ENCODE measurements at places on chromosomes 7 and 10. TPM values are rescaled to one million over a fixed set of nuclear protein-coding genes. Genes with fewer than 3 reads are reported as not detected.

PVRIG gene
- 0.89 TPM for total RNA-seq

IFIT1B gene
- not detected for total RNA-seq

C10orf62 gene
- 4.1 TPM for total RNA-seq

OR6V1 gene
- not detected for total RNA-seq

- no peak for DNase-seq
- H3K4me3 ChIP-seq: no peak overlapping the region
- H3K36me3 ChIP-seq: no peaks in the 10 kb centered on the region
- H3K27me3 ChIP-seq: no peaks in the 10 kb centered on the region
- no peak overlapping the region for H3K27ac ChIP-seq
Observed at GRCh38 chr7:13793926-13794325, 195.5 kb downstream of the ETV1 start.

DNA sequence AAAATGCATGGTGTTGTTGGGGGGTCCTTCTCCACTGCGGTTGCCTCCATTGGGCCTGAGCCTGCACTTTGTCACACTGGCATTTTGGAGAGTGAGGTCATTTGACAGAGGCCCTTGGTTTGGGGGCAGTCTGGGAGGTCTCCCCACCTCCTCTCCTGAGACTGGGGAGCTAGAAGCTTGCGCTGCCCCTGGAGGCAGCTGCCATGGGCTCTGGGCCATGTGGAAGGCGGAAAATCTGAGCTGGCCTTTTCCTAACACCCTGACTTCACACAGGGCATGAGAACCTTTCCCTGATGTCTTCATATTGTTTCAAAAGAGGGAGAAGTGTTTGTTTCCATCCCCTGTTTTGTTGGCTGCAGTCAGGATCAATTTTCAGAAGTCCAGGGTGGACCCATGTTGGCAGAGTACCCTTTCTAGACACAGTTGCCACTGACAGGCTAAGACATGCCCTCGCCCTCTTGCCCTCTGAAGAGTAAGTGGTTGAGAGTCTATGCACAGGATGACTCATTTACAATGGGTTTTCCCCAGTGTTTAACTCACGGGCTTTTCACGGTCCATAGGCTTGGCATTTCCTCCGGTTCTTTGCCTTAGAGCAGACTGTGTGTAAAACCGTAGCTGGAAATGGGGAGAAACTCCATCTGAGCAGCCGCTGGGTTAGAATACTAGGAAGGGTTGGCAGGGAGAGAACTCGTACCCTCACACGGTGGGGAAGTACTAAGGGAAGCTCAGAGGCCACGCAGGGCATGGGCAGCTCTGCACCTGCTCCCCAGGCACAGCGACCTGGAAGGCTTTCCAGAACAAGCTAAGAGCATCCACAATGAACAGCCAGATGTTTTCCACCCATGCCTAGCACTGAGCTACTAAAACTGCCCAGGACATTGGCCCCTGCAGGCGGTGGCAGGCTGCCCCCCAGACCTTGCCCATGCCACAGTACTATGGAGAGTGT is 655.0 kb downstream of the SDK1 start:
- no peak overlapping the region for H3K4me3 ChIP-seq
- H3K4me1 ChIP-seq: no peaks in the 10 kb centered on the region
- no peak for DNase-seq
- no peaks in the 10 kb centered on the region for H3K36me3 ChIP-seq
- no peak overlapping the region for H3K27ac ChIP-seq

DNA sequence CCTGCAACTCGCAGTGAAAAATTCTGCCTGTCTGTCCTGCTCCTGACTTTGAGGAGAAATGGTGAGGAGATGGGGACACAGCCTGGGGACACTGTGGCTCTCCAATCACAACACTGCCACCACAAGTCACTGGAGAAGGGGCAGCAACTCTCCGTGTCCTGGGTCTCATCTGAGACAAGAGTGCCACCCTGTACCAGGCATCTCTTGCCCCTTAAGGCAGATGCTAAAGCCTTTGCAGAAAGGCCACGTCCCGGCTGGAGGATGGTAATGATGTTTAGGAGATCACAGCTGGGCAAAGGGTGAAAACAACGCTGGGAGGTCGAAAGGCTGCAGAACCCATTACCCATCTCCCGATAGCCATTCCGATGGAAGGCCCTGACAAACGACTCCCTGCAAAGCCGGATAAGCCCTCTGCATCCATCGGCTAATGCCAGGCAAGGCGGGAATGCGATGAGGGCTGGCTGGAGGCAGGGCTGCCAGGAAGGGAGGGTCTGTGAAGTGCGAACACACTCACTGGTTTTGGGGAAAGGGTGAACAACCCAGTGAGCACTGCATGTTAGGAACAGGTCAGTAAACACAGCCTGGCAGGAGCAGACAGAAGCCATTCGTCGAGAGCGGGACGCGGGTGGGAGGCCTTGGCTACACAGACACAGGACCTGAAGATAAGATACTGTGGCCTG is 190.8 kb downstream of the ADARB2 start:
- DNase-seq: peak; percentile 27
- no peaks in the 10 kb centered on the region for H3K4me1 ChIP-seq
- no peak overlapping the region for H3K27ac ChIP-seq
- no peaks in the 10 kb centered on the region for H3K36me3 ChIP-seq
- H3K4me3 ChIP-seq: no peak overlapping the region

DNA sequence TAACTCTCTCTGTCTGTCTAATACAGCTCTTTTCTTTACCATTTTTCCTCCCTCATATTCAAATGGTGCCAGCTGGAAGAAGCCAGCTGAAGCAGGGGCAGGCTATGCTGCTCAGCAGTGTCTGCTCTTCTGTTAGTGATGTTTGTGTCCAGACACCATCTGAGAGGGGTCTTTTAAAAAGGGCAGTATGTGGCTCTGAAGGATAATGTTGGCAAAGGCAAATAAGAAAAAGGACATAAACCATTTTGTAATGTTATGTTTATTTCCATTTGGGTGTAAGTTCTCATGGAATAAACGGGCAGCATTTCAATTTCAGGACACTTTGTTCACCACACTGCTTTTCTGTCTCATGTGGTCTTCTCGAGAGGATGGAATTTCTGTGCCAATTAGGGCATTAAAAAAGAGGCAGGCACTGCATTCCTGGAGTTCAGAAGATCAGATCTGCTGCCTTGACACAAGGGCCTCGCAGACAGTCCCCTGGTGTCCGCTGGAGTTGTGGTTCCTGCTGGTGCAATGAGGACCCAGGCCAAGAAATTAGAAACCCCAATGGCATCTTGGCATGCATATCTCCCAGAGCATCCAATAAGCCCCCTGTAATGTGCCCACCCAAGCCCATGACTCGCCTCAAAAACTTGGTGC is 109.0 kb upstream of the ELMO1 start:
- H3K4me1 ChIP-seq: no peaks in the 10 kb centered on the region
- no peak overlapping the region for H3K4me3 ChIP-seq
- H3K36me3 ChIP-seq: no peaks in the 10 kb centered on the region
- no peaks in the 10 kb centered on the region for H3K27me3 ChIP-seq

DNA sequence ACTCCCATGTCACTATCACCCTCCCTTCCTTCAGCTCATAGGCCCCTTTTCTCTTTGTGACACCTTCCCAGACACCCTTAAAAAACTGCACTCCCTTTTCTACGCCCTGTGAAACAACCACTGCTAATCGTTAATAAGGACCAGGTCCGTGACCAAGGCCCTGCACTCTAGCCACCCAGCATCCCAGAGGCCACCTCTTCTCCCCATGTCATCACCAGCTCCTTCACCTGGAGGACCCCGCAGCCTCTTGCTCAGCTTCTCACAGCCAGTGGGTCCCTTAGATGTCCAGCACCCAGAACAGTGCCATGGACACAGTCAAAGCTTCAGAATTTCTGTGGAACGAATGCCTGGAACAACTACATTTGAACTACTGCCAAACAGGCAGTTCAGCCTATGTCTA is 2.3 kb downstream of the PARD3 start:
- no peaks in the 10 kb centered on the region for H3K36me3 ChIP-seq
- H3K27ac ChIP-seq: no peak overlapping the region
- no peaks in the 10 kb centered on the region for H3K27me3 ChIP-seq
- H3K4me1 ChIP-seq: no peaks in the 10 kb centered on the region
- no peak overlapping the region for H3K4me3 ChIP-seq
- DNase-seq: no peak

DNA sequence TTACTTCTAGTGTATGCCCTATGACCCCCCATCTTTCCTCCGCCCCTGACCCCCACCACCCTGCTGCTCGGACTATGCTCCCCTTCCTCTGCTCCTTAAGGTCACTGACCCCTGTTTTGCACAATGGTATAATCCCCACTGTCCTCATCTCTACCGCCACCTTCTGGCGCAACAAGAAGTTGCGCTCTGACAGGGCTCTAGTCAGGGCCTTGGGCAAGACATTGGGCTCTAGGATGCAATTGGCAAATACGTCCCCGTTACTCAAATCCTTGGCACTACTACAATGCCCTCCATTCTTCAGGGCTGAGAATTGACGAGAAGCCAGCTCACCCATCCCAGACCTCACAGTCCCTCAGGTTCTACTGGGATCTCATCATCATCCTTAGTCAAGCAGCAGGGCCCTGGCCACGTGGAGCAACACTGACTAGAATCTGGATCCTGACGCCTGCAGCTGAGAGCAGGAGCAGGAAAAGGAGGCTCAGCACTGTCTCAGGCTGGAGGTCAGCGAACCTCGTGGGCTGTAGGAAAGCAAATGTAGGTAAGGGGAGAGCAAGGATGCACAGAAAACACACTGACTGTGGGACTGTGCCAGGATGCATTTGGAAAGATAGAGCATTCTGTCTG is 10.6 kb downstream of the LRIT2 start:
- H3K27me3 ChIP-seq: no peaks in the 10 kb centered on the region
- H3K36me3 ChIP-seq: no peaks in the 10 kb centered on the region
- DNase-seq: no peak

FIGNL1 gene
- 12.2 TPM for total RNA-seq

GRCh38 chr7:41336981-41337380 is 365.9 kb downstream of the INHBA start:
- no peaks in the 10 kb centered on the region for H3K36me3 ChIP-seq
- peaks cover 22% of the 10 kb centered on the region for H3K4me1 ChIP-seq
- no peaks in the 10 kb centered on the region for H3K27me3 ChIP-seq
- DNase-seq: no peak
- H3K27ac ChIP-seq: no peak overlapping the region

SPDYE2B gene
- not detected for total RNA-seq

DNA sequence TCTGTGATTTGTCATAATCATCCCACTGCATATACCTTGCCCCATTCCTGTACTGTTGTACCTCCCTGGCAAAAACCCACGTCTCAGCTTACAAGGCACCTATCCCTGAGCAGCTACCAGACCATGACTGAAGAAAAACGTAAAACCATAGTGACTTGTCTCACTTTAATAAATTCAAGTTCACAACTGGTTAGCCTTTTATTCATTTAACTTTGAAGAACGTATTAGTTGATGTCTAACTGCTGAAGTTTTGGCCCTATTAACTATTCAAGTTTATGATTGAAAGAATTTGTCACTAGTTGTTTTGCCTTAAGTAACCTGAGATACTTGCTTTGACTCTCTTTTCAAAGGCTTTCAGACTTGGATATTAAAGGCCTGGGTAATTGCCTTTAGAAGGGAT is 59.7 kb downstream of the GALNT11 start:
- no peaks in the 10 kb centered on the region for H3K27me3 ChIP-seq
- no peak overlapping the region for H3K4me3 ChIP-seq
- H3K4me1 ChIP-seq: no peaks in the 10 kb centered on the region
- H3K36me3 ChIP-seq: no peaks in the 10 kb centered on the region
- no peak for DNase-seq

GRCh38 chr7:23062452-23062851 is 43.1 kb upstream of the KLHL7 start:
- H3K36me3 ChIP-seq: no peaks in the 10 kb centered on the region
- no peaks in the 10 kb centered on the region for H3K4me1 ChIP-seq
- no peaks in the 10 kb centered on the region for H3K27me3 ChIP-seq
- no peak for DNase-seq
- H3K4me3 ChIP-seq: no peak overlapping the region
- no peak overlapping the region for H3K27ac ChIP-seq

GRCh38 chr7:128879939-128880746 is 17.5 kb downstream of the ATP6V1F start:
- H3K4me3 ChIP-seq: no peak overlapping the region
- H3K27ac ChIP-seq: no peak overlapping the region
- H3K36me3 ChIP-seq: no peaks in the 10 kb centered on the region
- DNase-seq: peak; percentile 67

DLX6 gene
- total RNA-seq: not detected

DNA sequence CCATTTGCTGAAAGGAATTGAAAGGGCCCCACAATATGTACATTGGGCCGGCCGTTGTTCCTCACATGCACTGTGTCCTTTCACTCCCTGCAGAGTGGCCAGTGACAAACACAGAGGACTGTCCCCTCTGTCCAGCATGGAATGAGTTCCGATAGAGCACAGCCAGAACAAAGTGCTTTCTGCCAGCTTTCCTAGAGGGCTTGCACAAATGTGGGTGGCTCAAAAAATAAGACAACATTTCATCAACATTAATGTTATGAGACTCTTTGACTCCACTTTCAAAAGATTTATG is 2.4 kb downstream of the PKD2L1 start:
- no peak for DNase-seq
- H3K4me3 ChIP-seq: no peak overlapping the region
- no peaks in the 10 kb centered on the region for H3K4me1 ChIP-seq
- no peak overlapping the region for H3K27ac ChIP-seq

- no peak overlapping the region for H3K27ac ChIP-seq
- DNase-seq: no peak
- H3K4me1 ChIP-seq: no peaks in the 10 kb centered on the region
- no peaks in the 10 kb centered on the region for H3K27me3 ChIP-seq
- H3K4me3 ChIP-seq: no peak overlapping the region
- H3K36me3 ChIP-seq: no peaks in the 10 kb centered on the region
Observed at GRCh38 chr7:155348806-155349205, 51.1 kb downstream of the INSIG1 start.

GRCh38 chr10:17075533-17076359 is 53.9 kb downstream of the CUBN start:
- H3K4me1 ChIP-seq: no peaks in the 10 kb centered on the region
- DNase-seq: no peak
- H3K36me3 ChIP-seq: no peaks in the 10 kb centered on the region
- H3K27ac ChIP-seq: no peak overlapping the region
- H3K27me3 ChIP-seq: no peaks in the 10 kb centered on the region
- no peak overlapping the region for H3K4me3 ChIP-seq

- no peak overlapping the region for H3K27ac ChIP-seq
- no peaks in the 10 kb centered on the region for H3K36me3 ChIP-seq
- no peaks in the 10 kb centered on the region for H3K4me1 ChIP-seq
- H3K27me3 ChIP-seq: no peaks in the 10 kb centered on the region
- H3K4me3 ChIP-seq: no peak overlapping the region
Observed at GRCh38 chr10:43957267-43958070, 308.8 kb upstream of the ZNF32 start.

EPHA1 gene
- total RNA-seq: 12.6 TPM

GRCh38 chr10:27783660-27784059 is 38.0 kb upstream of the MKX start:
- H3K36me3 ChIP-seq: no peaks in the 10 kb centered on the region
- H3K27me3 ChIP-seq: no peaks in the 10 kb centered on the region
- no peak overlapping the region for H3K27ac ChIP-seq

- H3K36me3 ChIP-seq: no peaks in the 10 kb centered on the region
- H3K27me3 ChIP-seq: no peaks in the 10 kb centered on the region
- no peaks in the 10 kb centered on the region for H3K4me1 ChIP-seq
- no peak overlapping the region for H3K4me3 ChIP-seq
- DNase-seq: no peak
- no peak overlapping the region for H3K27ac ChIP-seq
Observed at GRCh38 chr10:108060246-108060645, 895.7 kb upstream of the SORCS1 start.

GRCh38 chr10:1370298-1370697 is 314.1 kb downstream of the WDR37 start:
- DNase-seq: no peak
- no peaks in the 10 kb centered on the region for H3K27me3 ChIP-seq
- no peak overlapping the region for H3K4me3 ChIP-seq
- no peaks in the 10 kb centered on the region for H3K4me1 ChIP-seq
- no peaks in the 10 kb centered on the region for H3K36me3 ChIP-seq

TACC2 gene
- total RNA-seq: 21.1 TPM
